ENCODE measurements at places on chromosomes 7 and 10.

DNA sequence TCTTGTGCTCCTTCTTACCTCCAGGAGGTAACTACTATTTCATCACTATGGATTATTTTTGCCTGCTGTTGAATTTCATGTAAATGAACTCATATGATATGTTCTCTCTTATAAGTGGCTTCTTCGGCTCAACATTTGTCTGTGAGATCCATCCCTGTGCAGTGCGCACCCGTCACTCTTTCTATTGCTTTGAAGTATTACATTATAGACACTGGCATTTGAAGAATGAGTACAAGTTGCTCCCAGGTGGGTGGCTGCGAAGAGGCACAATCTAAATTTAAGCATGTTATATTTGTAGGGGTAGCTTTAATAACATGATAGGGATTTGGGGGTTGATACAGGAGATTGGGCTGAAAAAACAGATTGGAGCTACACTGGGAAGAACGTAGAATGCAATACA lies 809.7 kb downstream of the CCSER2 start:
- DNase-seq: no peak

GRCh38 chr7:12211711-12212485 lies 804 bp downstream of the TMEM106B start:
- peak; percentile 1 for DNase-seq

DNA sequence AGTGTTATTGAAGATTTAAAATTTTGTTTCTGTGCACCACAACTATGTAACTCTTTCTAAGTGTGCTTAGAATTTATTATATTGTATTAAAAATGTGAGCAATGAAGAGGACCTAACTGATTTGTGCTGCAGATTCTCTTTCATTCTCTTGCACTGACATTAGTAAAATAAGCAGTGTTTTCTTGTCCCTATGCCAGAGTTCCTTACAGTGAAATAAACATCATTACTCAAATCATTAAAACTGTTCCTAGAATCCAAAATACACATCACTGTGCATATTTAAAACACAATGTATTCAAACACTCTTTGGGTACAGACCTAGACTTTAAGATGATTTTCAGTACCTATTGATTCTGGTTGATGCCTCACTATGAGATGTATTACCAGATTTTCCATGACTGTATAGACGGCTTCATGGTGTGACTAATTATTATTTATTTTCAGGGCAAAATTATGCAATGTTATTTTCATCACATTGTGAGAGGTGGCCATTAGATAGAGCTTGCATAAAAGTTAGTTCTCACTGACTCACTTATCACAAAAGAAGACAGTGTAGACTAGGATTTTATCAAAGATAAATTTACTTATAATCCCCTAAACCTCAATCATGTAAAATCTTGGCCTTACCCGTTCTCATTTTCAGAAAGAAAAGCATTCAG lies 93.4 kb downstream of the PTPRZ1 start:
- no peak for DNase-seq

- peak; percentile 53 for DNase-seq
Measured at GRCh38 chr7:51224811-51225595, 91.6 kb downstream of the COBL start.

GRCh38 chr7:40232242-40232893 lies 97.6 kb downstream of the SUGCT start:
- DNase-seq: peak; percentile 36

DNA sequence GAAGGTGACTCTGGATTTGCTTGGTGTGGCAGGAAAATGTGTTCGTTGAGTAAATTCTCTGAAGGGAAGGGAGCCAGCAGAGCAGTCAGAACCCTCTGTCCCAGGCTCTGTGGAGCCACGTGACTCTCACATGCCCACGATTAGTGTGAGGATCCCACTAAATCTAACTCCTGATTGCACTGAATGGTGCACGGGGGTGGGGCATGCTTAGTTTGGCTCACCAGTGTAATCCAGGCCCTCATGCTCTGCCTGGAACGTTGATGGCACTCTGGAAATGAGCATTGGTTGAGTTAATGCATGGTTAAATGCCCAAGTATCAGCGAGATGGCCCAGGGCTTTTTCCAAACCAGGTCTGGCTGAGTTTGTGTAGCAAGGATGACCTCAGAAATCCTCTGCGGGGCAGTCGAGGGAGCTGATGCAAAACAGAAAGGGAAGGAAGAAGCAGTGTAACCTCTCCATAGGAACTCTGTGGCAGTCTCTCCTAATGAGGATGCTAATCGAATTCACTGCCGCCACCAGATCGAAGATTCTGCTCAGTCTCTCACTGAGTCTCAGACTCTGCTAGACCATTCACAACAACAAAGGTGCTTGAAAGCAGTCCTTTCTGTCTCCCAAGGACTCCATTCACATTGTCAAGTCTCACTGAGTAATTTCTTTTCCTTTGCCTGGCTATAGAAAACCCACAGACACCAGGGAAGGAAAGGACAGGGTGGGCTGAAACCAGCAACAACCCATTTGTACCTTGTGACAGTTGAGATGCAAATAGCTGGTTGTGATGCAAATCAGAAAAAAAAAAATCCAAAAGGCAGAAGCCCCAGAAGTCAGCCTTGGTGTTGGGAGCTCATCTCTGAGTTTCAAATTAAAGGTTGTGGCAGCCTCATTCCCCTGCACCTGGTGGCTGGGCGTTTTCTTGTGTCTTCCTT lies 98.1 kb downstream of the C10orf105 start:
- DNase-seq: no peak

DNA sequence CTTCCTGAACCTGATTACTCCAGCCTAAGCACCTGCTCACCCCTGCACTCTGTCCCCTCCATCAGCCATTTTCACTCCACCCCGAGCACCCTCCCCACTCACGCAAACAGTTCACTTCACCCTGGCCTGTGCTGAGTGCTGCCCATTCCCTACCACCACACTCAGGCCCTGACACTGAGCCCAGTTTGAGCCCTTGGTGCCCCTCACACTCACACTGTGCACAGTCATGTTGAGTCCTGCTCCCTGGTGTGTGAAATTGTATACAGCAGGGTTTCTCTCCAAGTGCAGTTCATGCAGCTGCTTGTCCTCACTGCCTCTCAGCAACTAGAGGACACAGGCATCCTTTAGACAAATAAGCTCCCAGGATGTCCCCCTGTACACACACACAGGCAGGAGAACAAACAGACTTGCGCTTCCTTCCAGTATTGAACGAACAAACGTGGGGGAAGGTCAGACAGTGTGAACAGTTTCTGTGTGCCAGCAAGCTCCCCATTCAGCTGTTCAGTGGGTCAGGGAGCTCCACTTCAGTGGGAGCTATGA lies 6.8 kb downstream of the MYO1G start:
- DNase-seq: no peak

- no peak for DNase-seq
Measured at GRCh38 chr10:97406064-97406463, 4.9 kb upstream of the RRP12 start.

DNA sequence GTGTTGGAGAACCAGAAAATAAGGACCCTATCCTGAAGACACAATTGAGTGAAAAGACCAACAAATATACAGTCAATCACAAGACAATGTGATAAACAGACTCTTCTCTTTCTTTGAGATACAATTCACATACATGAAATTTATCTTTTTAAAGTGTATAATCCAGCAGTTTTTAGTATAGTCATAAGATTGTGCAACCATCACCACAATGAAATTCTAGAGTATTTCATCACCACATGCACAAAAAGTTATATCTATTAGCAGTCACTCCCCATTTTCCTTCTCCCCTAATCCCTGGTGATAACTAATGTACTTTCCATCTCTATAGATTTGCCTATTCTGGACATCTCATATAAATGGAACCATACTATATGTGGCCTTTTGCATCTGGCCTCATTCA lies 8.2 kb upstream of the SORBS1 start:
- no peak for DNase-seq

DNA sequence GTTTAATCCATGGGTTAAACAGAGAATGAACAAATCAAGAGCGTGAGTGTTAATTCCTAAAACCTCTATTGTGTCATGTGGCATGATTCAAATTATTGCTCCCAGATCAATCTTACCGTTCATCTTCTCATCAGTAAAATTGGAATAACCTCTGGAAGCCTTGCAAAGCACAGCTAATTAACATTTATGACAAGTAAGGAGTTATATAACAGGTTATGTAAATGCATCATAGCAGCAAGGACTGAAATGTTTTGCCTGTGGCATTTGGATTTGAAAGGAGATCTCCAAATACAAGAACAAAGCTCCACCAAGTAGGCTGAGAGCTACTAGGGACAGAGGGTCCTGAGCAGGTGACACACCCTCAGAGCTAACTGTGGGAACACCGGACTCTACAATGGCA lies 502.9 kb upstream of the CELF2 start:
- no peak for DNase-seq

GRCh38 chr7:29258951-29259350 lies 64.4 kb downstream of the CHN2 start:
- DNase-seq: no peak

DNA sequence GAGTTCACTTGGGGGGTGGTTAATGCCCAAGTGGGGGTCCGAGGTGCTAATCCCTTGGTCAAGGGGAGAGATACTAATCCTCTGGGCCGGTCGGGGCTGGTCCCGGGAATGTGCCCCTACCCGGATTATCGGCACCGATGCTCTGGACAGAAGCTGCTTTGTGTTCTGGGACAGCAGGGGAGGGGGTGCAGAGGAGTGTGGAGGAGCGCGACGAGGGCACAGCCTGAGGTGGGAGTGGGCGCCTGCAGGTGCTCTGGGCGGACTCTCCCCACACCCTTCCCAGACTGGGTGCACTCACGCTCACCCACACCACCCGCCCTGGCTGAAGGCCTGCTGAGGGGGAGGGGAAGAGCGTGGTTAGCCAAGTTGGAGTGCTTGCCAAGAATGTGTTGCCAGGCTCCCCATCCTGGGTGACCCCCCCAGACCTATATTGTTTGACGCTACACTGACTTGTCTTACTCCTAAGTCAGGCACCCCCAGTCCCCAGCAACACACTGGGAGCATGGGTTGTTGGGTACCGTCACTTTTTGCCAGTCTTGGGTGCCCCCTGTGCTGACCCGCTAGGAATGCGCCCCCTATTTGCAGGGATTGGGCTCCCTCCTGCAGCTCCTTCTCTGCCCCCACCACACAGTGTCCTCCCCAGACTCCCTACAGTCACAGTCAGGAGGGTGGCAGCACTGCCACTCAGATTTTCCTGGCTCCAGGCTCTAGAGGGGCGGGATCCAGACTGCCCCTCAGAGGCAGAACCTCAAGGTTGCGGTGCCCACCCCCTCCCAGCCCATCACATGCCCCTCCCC lies 1.2 kb downstream of the SLC4A2 start:
- peak; percentile 30 for DNase-seq

- DNase-seq: no peak
Measured at GRCh38 chr10:60262647-60263126, 127.0 kb downstream of the ANK3 start.

DNA sequence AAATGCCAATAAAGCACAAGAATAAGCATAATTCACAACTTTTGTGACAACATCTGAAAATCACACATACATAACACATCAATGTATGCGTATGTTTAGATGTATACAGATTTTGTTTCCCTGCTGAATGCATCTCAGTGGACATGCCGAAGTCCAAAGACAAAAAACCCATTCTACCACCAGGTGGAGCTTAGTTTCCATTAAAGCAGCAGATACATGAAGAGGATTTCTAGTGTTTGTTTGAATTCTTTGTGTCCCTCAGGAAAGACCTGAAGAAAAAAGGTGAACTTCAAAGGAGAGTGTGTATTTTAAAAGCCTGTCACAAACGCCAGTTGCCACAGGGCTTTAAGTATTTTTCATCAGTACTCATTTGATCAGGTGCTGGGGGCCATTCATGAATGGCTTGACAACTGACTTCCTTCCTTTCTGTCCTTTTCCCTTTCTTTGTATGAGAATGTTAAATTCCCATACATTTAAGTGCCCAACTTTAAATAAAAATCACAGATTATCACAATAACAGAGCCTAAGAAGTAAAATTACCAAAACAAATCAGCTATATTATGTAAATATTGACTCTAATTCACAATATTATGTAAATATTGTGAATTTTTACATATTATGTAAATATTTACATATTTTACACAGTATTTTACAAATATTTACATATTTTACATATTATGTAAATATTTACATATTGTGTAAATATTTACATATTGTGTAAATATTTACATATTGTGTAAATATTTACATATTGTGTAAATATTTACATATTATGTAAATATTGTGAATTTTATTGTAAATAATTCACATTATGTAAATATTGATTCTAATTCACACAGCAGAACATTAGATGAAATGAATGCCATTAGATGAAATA lies 343.0 kb downstream of the CRPPA start:
- DNase-seq: peak; percentile 38

DNA sequence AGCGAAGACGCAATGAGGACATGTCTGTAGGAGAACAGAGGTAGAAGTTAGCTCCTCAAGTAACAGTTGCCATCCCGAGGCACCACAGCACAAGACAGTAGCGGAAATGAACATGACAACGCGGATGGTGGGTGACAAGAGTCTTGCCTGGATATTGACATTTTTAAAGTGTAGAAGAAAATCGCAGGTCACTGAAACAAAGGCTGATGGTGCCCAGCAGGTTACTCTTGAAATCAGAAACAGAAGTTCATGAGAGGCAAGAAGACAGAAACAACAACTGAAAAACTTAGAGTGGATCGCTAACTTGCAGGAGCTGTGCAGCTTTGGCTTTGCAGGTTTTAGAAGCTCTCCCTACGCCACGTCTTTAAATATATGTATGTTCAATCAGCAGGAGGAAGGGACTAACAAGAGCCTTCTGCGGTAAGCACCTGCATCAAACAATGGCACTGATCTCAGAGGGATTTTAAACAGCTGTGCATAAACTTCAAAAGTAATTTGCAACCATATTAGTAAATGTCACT lies 1.8 kb downstream of the PRKCQ start:
- DNase-seq: no peak

- DNase-seq: no peak
Measured at GRCh38 chr7:57403601-57404342, 46.2 kb upstream of the ZNF716 start.

- no peak for DNase-seq
Measured at GRCh38 chr7:2701424-2701823, 13.4 kb downstream of the AMZ1 start.

DNA sequence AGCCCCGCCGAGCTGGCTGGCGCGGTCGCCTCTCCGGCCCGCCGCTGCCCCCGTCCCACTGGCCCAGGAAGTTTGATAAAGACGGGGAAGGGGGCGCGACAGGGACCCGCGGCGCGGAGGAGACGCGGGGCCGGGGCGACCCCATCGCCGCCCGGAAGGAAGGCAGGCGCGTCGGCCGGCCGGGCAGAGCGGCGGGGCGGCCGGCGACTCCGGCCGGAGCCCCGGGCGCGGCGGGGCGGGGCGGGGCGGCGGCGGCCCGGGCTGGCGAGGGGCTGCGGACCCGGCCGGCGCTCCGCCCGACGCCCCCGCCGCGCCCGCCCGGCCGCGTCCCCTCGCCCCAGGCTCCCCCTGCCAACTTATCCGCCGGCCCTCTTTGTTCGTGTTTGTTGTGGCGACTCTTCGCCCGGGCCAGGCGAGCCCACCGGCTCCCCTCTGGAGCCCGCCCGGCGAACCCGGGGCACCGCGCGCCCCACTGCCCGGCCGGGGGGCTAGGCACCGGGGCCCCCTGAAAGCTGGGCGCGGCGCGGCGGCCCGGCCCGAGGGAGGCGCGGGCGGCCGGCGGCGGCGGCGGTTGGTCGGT lies 571 bp downstream of the KDM7A start:
- DNase-seq: no peak
